ENCODE measurements at places on chromosomes 2 and 18.

DNA sequence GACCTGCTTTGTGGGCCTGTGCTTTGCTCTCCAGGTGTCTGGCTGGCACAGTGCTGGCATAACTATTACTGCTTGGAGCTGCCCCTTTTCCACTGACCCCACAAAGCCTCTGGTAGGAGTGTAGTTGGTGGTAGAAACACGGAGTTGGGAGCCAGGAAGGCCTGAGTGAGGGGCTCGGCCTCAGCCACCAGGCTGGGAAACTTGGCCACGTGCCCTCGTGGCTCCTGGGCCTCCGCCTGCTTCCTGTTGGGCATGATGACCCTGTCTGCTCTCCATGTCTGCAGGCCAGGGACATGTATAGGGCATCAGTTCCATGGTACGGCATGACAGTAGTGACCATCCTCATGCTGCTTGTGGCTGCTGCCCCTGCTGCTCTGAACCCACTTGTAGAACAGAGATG is 241.2 kb downstream of the FAM210A start:
- no peak for DNase-seq

- no peak for DNase-seq
These were observed 28.2 kb upstream of the ATG16L1 start for GRCh38 chr2:233223059-233223894.

DNA sequence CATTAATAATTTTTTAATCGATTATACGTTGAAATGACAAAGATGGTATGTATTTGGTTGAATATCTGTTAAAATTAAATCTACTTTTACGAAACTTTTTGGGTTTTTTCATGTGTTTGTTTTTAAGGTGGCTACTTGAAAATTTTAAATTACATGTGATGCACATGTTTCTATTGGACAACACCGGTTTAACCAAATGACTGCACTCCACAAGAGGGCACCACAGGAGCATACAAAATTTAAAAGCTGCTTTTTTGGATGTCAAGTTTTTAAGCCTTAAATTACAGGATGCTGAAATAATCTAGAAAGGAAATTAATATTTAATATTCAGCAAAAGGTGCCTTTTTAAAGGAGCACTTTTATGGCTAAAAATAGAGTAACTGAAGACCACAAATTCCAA is 98.7 kb downstream of the ACVR1 start:
- no peak for DNase-seq

DNA sequence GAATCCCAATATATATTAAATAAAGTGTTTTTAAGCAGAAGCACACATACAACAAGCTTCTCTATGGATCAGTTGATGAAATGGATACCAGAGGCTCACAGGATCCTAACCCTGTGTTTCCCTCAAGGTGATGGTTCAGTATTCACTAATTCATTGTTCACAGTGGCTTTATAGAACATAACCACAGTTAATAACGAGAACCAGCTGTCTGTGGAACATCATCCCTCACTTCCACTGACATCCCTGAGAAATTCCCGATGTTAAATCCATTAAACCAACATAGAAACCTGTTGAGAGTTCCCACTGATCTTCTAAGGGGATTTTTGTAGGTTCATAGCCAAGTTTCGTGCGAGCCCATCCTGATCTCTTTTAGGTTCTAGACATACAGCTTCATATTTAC is 29.0 kb downstream of the CCDC195 start:
- no peak for DNase-seq

DNA sequence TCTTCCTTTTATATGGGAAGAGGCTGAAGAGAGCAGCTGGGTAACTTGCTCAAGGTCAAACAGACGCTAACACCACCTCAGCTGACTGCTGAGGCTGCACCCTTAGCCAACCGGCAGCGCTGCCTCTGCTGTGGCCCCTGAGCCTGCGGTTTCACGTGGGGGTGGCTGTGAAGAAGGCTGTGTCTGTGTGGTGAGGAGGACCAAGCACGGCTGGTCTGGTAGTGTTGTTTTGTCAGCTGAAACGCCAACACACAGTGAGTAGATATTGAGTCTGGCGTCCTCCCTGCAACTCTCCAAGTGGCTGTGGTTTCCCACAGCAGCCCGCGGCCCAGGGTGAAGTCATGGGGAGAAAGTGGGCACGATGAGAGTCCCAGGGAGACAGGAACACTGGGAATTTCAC is 69.6 kb downstream of the THNSL2 start:
- no peak for DNase-seq

DNA sequence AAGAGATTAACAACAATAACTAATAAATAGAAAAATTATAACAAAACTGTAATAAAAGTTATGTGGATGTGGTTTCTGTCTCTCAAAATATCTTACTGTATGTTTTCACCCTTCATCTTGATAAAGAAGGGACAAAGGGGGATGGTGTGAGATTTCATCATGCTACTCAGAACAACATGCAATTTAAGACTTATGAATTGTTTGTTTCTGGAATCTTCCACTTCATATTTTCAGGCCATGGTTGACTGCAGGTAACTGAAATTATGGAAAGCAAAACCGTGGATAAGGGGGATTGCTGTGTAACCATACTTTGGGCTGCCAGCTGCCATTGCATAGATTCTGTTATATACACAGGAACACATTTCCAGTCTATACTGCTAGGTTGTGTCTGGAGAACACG is 45.6 kb downstream of the NEB start:
- peak; percentile 6 for DNase-seq

DNA sequence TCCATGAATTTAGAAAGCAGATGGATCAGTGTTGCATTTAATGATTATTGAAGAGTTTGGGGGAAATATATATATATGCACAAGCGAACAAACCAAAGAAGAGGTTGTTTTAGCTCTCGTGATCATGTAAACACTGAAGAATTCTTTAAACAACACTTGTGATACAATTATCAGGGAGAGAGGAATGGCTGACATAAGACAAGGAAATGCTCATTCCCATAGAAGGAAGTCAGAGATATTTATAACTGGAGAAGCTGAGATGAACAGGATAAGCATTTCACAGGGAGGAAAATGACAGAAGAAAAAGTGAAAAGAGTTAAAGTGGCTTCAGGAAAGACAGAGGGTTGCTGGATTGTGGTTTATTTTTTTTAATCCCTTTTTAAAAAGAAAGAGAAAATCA is 10.6 kb upstream of the COL6A3 start:
- no peak for DNase-seq

GRCh38 chr2:191369034-191369433 is 123.8 kb downstream of the MYO1B start:
- no peak for DNase-seq

DNA sequence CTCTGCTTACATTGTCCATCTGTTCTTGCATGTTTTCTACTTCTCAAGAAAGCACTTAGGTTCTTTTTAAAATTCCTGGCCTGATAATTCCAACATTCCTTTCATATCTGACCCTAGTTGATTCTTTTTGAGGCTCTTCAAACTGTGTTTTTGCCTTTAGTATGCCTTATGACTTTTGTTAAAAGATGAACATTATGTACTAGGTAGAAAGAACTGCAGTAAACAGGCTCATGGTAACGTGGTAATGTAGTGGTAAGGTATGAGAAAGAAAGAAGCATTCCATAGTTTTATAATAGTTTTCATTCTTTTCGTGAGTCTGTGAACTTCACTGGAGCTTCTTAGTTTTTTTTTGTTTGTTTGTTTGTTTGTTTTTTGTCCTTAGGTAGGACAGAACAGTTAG is 306.4 kb downstream of the MBD2 start:
- no peak for DNase-seq

GRCh38 chr2:60530660-60531281 is 22.7 kb downstream of the BCL11A start:
- DNase-seq: no peak

DNA sequence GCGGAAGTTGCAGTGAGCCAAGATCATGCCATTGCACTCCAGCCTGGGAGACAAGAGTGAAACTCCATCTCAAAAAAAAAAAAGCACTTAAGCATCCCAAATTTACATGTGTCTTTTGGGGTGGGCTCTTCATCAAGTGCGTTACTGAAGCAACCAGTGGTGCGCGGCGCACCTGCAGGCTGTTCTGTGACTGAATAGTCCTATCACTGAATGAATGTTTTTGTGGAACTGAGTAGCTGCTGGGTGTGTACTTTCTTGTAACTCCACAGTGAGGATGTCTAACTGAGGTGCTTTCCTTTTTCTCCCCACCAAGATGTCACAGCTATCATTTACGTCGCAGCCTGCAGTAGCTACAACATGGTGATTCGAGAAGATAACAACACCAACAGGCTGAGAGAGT is 17.0 kb downstream of the CHMP1B start:
- no peak for DNase-seq

DNA sequence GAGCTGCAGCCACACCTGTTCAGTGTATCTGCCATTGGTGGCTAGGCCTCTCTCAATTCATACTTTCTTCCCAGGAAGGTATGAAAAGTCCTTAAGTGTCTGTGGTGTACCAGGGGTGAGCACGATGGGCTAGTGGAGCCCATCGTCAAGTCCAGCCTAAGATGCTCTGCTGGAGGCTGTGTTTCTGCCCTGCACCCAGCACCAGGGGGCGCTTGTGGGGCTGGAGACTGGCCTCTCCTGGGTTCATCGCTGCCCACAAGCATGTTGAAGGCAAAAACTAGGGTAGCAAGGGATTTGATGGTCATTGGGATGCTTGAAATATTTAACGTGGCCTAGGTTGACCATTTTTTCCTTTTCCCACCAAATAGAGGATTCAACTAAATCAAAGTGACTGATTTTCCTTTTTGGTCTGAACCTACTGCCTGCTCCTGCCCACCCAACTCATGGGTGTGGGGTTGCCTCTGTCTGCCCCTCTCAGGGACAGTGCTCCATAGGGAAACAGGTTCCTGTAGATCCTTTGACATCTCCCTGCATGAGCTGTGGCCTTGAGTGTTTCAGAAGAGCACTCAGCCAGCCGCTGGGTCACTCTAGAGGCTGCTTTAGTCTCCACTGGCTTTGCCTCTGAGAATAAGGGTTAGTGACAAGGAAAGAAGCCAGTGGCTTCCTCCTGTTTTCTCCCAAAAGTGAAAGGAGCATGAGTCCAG is 59.0 kb downstream of the TPGS2 start:
- no peak for DNase-seq

DNA sequence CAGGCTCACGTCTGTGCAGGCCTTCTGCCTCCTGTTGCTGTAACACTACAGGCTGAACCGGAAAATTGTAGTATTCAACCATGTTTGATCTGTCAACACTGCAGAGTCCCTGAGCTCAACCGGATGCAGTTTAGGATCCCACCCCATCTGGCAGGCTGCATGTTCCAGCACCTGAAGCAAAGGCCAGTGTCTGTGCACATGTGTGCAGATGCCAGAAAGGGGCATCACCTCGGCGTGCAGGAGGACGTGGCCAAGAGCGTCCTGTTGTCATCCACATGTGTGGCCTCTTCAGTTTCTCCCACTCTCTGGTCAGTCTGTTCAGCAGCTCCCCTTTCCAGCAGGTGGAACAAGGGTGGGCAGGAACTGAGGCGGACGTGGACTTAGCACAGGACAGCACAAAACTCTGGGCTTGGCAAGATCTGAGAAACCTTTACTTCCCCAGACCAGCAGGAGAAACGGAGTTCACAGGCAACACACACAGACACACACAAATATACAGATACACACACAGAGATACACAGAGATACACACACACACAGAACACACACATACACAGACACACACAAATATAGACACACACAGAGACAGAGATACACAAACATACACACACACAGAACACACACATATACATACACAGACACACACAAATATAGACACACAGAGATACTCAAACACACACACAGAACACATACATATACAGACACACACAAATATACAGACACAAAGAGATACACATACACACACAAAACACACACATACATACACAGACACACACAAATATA is 111.3 kb downstream of the NDUFA10 start:
- no peak for DNase-seq

DNA sequence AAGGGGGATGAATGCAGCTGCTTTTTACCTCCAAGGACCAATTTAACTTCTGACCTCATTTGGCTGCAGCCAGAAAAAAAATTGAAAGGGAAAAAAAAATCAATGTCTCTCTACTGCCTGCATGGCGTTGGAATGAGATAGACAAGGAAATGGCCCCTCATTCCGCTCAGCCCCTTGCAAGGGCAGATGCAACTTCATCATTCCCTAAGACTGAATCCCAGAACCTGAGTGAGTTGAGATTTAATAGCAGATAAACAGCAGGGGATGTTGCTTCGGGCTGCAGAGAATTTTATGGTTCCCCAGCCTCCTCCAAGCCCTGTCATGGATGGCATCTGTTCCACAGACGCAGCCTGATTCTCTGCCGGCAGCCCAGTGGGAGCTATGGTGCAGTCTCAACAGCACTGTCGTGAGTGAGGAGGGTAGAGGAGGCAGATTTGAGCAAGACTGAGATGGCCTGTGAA is 49.0 kb downstream of the CAPN13 start:
- DNase-seq: no peak
